Panc1 (cell line): ENCODE measurements at places on chromosomes 7 and 10. TPM values are rescaled to one million over a fixed set of nuclear protein-coding genes. Genes with fewer than 3 reads are reported as not detected.

GRCh38 chr10:121373411-121373810 is 224.8 kb downstream of the FGFR2 start:
- no peak for DNase-seq

DNA sequence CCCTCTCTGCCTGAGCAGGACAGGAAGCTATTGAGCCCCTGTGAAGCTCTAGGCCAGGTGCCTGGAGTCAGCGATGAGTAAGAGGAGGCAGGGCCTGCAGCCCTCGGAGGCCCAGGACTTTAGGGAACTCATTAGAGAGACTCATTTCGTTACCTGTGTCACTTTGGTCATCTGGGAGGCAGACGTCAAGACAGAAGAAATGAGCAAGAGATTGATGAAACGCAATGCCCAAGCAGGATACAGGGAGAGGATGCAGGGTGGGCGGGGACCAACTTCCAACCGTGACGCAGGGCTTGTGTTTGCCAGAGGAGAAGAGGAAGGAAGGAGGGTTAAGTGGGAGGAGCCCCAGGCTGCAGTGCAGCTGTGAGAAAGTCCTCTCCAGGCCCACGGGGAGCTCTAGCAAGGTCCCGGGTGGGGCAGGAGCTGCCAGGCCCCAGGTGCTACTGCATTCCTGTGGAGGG is 26.4 kb upstream of the GNA12 start:
- no peak for DNase-seq

The SLC25A28 gene
- total RNA-seq = 42.8 TPM

The GRB10 gene
- 38.3 TPM for total RNA-seq

GRCh38 chr7:93980744-93981479 is 23.2 kb downstream of the BET1 start:
- no peak for DNase-seq
